ENCODE measurements at places on chromosomes 7 and 10.

- DNase-seq, result no peak
These were observed 43.9 kb downstream of the SH3PXD2A start for GRCh38 chr10:103811463-103811862.

DNA sequence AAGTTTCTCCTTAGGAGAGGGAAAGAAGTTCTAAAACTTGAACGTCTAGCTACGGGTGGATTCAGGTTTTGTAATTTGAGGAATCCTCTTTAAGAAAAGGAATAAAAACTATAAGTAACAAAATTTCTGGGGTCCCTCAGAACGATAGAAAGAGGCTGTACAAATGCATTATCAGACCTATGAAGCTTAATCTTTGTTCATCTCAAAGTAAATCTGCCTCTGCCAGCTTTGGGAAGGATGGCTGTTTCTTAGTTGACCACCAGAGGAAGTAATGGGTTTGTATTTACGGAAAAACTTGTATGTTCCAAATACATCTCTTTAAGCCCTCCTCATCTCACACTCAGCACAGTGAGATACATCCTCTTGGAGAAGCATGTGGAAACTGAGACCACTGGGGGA lies 864 bp downstream of the PSTK start:
- DNase-seq, result no peak

GRCh38 chr10:122864194-122864592 lies 15.2 kb downstream of the FAM24B start:
- no peak for DNase-seq

GRCh38 chr7:34677491-34677890 lies 19.5 kb downstream of the NPSR1 start:
- no peak for DNase-seq

DNA sequence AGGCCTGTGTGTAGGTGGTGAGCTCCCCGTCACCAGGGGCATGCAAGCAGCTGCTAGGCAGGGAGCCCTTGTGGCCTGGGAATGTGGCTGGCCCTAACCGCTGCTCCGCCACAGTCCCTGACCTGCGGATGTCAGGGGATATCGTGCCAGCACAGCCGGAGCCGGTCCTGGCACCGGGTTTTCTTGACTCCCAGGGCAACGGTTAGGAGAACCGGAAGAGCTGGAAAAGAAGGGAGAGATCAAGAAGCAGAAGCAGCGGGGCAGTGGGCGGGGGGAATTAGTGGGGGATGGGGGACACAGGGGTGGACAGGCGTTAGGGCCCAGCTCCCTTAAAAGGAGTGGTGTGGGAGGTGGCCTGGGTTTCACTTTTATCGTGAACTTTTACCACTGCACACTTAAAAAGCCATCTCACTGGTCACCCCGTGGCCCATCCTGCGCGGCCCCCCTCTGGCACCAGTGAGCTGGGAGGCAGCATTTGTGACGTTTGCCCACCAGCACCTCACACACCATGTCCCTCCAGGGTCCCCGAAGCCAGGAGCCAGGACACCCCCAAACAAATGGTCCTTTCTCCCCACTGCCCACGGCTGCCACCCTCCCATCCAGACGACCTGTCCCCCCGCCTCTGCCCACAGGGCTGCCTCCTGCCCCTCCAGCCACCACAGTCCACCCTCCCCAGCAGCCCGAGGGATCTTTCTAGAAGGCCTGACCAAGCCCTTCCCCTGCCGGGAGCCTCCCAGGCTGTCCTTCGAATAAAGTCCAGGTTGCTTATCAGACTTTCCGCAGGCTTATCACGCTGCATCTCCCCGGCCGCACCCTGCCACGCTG lies 1.8 kb upstream of the MICALL2 start:
- DNase-seq, result no peak

- DNase-seq, result no peak
These were observed 16.0 kb downstream of the AKR1C8 start for GRCh38 chr10:5168897-5169420.

- DNase-seq, result no peak
These were observed 2.2 kb downstream of the RAB18 start for GRCh38 chr10:27506280-27506679.

All from NCI-H187 treated with DMSO at 0.1 percent for 48 hours (cell line).